Stimulated activated CD8-positive, alpha-beta memory T cell treated with anti-CD3 and anti-CD28 coated beads, Interleukin-15, amount 100 ng/mL, for 48 hours (primary cell): ENCODE measurements at places on chromosomes 5 and 9.

DNA sequence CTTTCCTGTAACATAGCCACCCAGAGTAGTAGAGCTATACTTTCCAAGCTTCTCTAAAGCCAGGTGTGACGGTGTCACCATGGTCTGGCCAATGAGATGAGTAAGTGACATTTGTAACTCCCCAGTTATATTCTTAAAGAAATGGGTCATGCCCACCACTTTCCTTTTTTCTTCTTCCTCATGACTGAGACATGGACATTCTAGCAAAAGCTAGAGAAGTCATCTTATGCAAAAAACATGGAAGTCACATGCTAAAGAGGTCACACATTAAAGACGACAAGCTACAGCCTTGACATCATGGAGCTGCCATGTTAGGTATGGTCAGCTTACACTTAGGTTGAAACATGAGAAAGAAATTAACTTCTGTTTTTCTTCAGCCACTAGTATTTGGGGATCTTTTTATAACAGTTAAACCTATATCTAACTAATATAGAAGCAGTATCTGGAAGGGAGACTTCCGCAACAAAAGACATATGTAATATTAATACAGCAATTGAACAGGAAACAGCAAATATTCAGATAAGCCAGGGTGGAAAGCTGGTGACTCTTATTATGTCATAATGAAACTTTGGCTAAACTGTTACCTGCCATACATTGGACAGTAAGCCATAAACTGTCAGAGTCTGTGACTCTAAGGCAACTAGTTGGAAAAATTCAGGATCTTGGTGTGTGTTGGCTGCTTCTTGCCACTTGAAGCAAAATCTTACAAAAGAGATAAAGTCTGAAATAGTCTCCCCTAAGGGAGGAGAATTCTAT, 54.7 kb upstream of the SNX2 start:
- no peak for DNase-seq

- DNase-seq = no peak
These were observed 29.3 kb downstream of the RASGEF1C start for GRCh38 chr5:180179442-180180420.

GRCh38 chr5:158811921-158812320, 287.8 kb downstream of the EBF1 start:
- no peak for DNase-seq

DNA sequence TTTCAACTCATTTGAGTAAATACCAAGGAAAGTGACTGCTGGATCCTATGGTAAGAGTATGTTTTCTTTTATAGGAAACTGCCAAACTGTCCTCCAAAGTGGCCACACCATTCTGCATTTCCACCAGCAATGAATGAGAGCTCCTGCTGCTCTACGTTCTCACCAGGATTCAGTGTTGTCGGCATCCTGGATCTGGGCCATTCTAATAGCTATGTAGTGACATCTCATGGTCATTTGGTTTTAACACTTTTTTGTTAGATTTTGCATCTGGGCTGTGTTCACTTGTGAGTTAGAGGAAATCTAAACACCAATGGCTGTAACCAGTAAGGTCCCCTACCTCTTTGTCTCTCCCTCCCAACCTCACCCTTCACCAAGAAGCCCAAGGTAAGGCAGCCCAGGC, 115.9 kb downstream of the ATPSCKMT start:
- DNase-seq = no peak
